ENCODE measurements at places on chromosomes 6 and 20.
A peak's percentile ranks its signal among the peaks of the same experiment; 100 is the strongest.

DNA sequence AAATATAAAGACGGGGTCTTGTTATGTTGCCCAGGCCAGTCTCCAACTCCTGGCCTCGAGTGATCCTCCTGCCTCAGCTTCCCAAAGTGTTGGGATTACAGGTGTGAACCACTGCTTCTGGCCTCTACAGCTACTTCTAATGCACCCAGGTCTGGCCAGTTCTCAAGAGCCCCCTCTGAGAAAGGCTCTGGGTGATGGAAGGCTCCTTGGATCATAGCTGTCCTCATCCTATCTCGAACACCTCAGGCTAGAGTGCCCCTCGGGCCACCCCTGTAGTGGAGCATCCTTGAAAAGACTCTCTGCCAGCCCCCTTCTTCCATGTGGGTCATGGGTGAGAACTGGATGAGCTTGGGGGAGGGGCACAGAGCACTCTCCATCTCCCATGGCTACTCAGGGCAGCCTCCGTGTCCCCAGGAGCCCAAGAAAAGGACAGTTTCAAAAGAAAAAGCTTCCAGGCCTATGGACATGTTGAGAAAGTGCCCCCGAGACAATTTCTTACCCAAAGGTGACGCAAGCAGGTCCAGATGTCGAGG is 714 bp upstream of the MYLK2 start:
- no peak for DNase-seq

DNA sequence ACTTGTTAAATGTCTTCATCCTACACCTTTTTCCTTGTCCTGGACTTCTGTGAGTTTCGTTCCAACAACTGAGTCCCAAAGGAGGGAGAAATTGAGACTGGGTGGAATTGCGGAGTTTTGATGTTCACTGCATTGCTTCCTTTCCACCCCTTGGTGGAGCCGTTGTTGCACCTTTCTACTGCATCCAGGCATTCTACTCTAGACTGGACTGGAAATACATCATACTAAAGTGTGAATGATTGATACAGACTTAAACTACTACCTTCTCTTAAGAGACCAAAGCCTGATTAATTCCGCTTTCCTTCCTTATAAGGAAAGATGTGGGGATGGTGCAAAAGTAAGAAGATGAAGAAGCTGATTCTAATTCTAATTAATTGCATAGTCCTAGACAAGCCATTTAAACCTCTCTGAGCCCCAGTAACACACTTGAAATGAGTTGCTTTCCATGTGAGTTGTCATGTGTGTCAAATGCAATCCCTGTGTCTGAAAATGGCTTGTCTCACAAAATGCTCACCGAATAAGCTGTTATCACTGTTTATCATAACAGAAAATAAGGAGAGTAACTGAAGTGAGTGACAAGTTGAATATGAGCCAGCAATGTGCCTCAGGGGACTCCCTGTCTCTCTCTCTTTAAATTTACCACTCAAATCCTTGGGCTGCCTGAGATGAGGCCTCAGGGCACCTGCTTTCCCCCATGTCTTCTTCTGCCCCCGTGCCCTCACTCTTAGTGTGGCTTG is 338.3 kb upstream of the CHD6 start:
- DNase-seq, result peak; percentile 64

GRCh38 chr6:19289457-19289856 is 547.7 kb upstream of the ID4 start:
- no peak for DNase-seq

GRCh38 chr20:38680500-38681306 is 43.6 kb upstream of the SLC32A1 start:
- peak; percentile 69 for DNase-seq

DNA sequence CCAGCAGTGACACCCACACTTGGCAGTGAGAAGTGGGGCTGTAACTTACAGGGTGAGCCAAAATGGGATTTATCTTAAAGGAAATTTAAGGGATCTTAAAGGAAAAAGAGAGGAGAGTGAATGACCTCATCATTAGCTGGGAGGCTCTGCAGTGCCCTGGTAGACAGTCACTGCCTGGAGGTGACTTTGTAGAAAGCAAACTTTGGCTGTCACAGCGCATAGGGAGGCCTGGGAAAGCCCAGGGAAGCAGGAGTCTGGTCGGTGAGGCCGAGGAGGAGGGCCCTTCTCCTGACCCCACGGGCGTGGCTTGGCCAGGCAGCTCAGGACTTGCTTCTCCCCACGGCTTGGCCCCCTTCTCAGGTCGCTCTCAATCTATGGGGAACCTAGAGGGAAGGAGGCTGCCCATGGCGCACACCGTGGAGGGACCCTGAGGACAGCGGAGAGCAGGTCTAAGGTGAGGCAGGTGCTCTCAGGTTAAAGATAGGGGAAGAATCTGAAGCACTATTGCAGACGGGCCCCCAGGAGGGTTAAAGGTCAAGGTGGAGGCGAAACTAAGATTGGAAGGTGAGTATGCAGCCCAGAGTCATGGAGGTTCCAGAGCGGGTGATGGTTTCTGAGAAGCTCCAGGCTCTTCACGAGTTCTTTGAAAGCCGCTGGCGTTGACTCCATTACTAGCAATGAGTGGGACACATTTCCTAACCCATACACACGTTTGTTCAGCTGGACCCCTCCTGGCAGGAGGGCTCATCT is 15.6 kb upstream of the RIPK1 start:
- no peak for DNase-seq

GRCh38 chr6:70119218-70119835 is 183.6 kb downstream of the COL9A1 start:
- no peak for DNase-seq

- DNase-seq, result no peak
Observed at GRCh38 chr6:115847671-115848070, 213.0 kb downstream of the FRK start.

GRCh38 chr6:63140692-63141318 is 70.5 kb upstream of the FKBP1C start:
- DNase-seq, result no peak
